Stimulated activated CD8-positive, alpha-beta memory T cell treated with anti-CD3 and anti-CD28 coated beads, Interleukin-2, amount 100 ng/mL, for 48 hours (primary cell): ENCODE measurements at places on chromosomes 3 and 15.

- DNase-seq: no peak
Measured at GRCh38 chr15:82021992-82022391, 23.8 kb downstream of the MEX3B start.

GRCh38 chr3:131396170-131396569 lies 14.6 kb downstream of the NUDT16 start:
- no peak for DNase-seq

- DNase-seq: no peak
Measured at GRCh38 chr3:2659896-2660295, 450.3 kb downstream of the IL5RA start.

GRCh38 chr15:43493703-43494472 lies 932 bp upstream of the TP53BP1 start:
- DNase-seq: no peak

DNA sequence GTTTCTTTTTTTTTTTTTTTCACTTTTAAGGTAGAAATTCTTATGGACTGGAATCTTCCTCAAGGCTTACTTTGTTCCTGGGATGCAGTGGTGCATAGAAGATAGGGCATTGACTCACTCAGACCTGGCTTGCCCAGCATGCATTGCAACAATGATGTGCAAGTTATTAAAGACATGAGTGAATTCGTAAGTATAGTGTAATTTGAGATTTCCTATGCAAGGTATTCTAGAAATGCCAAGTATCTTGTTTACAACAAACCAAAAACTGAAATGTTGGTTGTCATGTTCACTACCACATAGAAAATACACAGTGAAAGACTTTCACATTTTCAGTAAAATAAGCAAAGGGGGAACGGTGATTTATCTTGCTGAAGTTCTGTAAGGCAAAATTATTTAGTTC lies 56.5 kb upstream of the FNDC3B start:
- no peak for DNase-seq

DNA sequence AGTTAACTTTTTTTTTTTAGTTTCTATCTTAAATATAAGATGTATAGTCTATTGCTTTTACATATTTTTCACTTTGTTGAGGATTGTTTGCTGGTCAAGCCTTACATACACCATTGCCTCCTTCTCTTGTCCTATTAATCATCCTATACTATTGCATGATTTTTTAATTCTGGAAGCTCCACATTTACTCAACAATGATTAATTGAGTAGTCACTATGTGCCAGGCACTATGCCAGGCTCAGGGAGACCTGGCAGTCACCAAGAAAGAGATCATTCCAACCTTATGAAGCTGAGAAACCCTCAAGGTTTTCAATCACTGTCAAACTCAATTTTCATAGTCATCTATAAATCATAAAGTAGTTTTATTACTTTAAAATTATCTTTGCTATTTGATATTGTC lies 626.2 kb downstream of the IGSF11 start:
- DNase-seq: no peak

DNA sequence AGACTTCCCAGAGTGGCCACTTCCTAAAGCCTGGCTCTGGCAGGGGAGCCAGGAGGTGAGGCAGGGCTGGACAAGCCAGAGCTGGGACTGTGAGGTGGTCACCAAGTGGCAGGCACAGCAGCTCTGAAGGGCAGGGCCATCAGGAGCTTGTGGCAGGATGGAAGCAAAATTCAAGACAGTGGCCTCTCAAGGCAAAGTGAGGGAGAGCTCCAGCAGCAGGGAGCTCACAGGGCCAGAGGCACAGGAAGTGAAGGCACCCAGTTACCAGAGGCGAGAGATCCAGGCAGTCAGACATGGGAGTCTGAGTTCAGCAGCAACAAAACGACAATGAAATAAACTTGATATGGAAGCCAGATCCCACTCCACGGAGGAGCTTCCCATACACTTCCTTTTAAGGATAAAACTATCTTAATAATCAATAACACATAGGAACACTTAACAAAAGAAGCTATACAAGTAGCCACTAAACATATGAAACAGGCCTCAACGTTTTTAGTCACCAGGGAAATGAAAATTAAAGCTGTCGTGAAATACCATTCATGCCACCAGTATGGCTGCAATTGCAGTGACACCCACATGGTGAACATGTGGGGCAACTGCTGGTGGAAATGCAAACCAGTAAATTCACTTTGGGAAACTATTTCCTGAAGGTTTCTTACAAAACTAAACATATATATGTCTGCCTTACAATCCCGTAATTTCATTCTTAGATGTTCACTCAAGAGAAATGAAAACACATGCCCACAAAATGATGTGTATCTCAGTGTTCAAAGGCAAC lies 35.4 kb upstream of the TMEM158 start:
- no peak for DNase-seq
